WERI-Rb-1 (cell line): ENCODE measurements at places on chromosomes 3 and 15.
A peak's percentile ranks its signal among the peaks of the same experiment; 100 is the strongest.

DNA sequence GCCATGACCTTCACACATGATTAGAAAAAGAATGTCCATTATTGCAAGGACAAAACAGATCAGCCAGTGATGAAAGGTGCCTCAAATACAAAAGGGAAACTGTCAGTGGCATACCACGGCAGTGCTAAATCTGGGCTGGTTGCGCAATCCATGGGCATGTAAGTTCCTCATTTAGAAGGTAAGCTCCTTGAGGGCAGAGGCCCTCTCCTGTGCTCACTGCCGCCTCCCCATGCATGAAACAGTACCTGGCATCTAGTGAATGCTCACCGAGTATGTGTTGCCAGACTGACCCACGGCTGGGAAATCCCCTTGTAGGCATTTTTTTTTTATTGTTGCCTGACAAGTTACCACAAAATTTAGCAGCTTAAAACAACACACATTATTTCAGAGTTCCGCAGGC, 312.1 kb upstream of the CHRM5 start:
- no peak for DNase-seq

- DNase-seq: no peak
Observed at GRCh38 chr3:179526989-179527391, 35.7 kb upstream of the ACTL6A start.

DNA sequence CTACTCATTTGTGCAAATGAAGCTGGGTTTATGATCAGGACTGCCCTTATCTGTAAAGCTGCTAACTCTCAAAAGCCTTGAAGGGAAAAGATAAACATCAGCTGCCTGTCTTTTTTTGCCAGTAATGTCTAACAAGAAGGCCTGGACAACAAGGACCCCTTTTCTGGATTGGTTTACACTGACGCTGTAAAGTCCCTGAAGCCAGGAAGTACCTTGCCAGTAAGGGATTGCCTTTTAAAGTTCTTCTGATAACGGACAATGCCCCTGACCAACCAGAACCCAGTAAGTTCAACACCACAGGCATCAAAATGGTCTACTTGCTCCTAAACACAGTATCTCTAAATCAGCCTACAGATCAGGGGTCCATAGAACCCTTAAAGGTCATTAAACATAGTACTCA, 178.0 kb downstream of the PCCB start:
- DNase-seq: no peak

DNA sequence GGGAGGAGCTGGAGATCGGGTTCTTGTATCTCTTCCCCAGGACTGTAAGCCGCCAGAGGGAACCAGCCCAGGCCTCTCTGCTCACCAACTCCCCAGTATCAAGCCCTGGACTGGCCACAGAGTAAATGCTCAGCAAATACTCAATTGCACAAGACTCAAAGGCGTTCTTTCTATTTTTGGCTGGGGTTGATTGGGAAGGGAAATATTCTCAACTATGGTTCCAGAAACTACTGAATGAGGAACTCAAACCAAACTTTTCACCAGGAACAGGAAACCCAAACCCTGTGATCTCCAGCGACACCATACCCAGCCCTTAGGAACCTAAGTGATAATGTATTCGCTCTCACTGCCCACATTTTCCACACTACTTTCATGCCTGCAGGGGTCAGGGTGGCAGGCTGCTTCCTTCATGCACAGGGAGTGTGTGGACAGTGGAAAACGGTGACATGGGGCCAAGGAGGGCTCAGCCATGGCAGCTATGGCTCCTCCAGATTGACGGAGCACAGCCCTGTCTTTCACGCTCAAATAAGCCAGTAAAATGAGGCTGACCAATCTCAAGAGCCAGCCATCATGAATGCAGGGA, 124.7 kb upstream of the RAD18 start:
- DNase-seq: no peak

DNA sequence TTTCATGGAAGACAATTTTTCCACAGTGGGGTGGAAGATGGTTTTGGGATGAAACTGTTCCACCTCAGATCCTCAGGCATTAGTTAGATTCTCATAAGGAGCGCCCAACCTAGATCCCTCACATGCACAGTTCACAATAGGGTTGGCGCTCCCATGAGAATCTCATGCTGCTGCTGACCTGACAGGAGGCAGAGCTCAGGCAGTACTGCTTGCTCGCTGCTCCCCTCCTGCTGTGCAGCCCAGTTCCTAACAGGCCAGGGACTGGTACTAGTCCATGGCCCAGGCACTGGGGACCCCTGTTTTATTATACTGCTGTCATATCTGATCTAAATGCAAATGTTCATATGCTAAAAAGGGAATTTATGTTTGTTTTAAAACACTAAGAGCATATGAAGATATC, 9.8 kb upstream of the GRK7 start:
- DNase-seq: no peak

DNA sequence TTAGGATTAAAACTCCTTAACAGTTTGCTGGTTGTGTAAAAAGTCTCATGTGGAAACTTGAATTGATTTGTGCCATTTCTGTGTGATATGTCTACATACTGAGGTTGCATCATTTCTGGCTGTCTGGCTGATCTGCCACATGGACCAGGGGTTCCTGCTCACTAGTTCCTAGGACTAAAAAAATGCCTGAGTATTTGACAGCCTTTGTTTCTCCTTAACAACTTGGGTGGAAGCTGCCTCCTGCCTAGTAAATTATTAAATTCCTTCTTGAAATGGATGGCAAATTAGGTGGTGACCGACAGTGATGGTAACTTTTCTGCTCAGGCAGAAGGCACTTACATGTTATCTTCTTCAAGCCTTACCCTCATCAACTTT, 226.9 kb upstream of the MRPL3 start:
- no peak for DNase-seq

- DNase-seq: no peak
Observed at GRCh38 chr3:77063423-77063822, 23.5 kb downstream of the ROBO2 start.

- DNase-seq: no peak
Observed at GRCh38 chr3:66475386-66476020, 25.3 kb downstream of the LRIG1 start.

DNA sequence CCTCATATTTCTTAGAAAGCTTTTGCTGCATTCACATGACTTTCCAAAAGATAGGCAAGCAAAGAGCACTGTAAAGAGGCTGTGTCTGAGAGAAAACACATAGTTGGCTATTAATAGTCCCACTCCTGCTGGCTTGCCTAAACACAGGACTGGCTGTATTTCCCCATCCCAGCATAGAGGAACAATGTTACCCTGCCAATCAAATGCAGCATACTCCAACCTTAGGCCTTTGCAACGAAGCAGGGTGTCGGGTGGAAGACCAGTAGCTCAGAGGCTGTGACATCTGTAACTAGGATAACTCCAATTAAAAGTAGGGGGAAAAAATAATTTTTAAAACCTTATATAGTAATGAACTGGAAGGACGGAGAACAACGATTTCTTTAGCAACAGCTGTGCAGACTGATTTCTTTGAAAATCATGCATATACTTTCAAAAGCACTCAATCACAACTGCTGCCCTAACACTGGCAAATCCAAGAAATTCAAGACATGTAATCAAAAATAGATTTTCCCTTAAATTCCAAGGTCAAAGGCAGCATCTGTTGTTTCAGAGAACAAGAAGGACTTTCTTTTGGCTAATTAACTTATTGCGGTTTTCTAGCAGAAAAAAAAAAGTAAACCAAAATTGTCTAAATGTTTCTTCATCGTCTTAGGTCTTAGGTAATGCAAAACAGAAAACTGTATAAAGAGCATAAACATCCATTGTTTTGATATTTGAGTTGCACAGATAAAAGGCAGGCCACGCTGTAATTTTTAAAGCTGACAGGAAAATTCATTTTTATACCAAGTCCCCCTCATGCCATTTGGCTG, 139.3 kb downstream of the TNIK start:
- no peak for DNase-seq

DNA sequence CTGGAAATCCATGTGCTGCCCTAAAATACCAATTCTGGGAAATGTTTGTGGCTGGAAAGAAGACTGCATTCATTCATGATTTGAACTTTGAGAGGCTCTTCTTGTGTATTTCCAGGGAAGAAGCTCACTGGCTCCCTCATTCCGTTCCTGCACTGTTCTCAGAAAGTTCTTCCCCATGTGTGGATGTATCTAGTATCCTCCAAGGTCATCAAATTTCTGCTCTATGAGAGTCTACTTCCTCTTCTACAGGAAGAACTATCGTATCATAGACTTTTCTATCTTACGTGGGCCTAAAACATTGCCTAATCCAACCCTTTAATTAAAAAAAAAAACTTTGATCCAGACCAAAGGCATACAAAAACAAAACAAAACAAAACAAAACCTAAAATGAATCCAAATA, 2.9 kb downstream of the CCR3 start:
- DNase-seq: no peak

DNA sequence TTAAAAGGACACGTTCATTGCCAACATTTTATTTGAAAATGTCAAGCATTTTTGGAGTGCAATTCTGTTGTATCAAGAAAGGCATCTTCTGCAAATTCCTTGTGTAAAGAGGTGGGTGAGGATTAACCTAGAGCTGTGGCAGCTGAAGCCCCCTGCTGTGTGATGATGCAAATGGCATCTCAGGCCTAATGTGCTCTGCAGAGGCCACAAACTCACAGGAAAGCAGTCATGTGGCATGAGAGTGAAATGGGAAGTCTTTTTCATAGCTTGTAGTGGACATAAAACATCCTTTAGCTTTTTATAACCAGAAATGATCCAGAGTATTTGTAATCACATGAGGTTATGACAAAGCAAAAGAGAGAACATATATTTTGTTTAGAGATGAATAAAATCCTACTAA, 6.4 kb downstream of the CADM2 start:
- DNase-seq: peak; percentile 75

DNA sequence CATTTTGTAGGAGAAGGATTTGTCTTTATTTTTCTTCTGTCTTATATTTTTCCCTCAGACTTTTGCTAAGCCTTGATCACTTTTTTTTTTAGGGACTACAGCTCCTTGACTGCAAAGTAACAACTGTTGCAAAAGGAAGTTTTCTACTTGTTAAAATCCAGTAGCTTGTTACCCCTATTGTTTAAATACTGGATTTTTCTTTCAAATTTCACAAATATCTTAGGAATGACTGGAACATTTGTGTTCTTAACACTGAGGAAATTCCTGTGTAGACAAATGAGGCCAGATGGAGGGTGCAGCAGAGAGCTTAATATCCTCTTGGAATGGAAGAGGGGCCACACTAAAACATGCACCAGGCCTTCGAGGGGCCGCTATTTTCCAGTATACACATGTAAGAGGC, 3.2 kb upstream of the PGPEP1L start:
- DNase-seq: no peak

GRCh38 chr3:56867671-56868070, 65.9 kb upstream of the ARHGEF3 start:
- DNase-seq: no peak

- DNase-seq: peak; percentile 3
Observed at GRCh38 chr15:84387086-84387485, 151.5 kb downstream of the GOLGA6L4 start.

GRCh38 chr15:29127506-29128430, 141.9 kb downstream of the NSMCE3 start:
- no peak for DNase-seq

- no peak for DNase-seq
Observed at GRCh38 chr3:26967501-26967900, 344.9 kb downstream of the LRRC3B start.

- DNase-seq: no peak
Observed at GRCh38 chr3:78887029-78887428, 880.8 kb downstream of the ROBO1 start.

- no peak for DNase-seq
Observed at GRCh38 chr3:11636394-11636770, 7.3 kb downstream of the VGLL4 start.

DNA sequence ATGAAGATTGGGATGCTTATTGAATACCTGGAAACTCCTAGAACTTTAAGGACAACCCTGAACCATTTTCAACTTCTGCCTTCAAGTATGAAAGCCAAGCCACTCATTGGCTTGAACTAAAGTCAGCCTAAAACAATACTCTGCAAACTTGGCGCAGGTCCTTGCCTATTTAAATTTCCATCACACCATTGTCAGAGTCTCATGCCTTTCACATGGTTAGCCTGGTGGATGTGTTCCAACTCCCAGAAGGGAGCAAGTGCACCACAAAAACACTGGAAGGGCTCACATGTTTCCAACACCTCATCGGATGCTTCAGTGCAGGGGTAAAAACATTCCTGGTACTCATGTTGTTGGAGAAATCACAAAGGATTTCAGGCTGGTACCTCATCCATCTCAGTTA, 511.6 kb upstream of the MDFIC2 start:
- no peak for DNase-seq

DNA sequence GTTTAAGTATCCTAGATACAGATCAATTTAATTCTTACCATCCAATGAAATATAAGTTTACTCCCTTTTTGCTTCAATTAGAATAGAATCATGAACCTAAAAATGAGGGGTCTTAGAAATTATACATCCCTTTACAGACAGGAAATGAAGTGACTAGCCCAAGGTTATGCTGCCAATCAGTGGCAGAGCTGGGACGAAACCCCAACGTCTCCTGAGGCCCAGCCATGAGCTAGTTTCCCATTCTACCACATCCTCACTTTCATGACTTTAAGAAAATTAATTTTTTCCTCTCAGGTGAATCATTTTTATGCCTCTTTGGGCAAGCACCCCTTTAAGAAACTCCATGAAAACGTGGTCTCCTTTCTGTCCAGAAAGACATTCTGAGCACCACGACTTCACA, 11.2 kb downstream of the LRIG1 start:
- DNase-seq: no peak

DNA sequence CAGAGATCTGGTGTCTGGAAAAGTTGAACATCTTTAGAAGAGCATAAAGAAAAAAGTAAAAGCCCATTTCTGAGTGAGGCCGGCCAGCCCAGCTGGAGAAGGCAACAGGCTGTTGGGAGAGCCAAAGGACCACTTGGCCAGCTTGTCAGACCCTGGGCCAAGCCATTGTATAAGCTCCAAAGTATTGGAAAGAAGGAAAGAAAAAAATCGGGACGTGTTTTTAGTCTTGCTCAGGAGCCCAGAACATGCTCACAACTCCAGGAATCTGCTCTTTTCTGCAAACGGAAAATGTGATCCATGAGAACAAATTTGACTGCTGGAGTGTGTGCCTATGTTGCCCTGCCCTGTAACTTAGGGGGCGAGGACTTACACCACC, 10.4 kb upstream of the CLPX start:
- no peak for DNase-seq

DNA sequence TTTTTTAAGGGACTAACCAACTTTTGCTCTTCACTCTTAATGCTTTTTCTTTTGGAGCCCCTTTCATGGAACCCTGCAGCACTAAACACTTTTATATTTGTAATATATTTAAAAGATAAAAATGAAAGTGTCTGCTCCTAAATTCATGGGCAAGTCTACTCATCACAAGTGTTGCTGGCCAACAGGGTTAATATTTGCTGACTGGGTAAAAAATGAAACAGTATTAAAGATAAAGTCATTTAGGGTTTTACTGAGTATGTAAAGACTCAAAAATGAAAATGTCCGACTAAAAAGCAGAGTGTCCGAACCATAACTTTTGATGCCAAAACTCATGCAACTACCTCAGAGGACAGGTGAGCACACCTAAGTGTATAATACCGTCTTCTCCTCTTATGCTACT, 54.0 kb downstream of the MOBP start:
- DNase-seq: no peak

GRCh38 chr3:31178467-31178866, 284.0 kb upstream of the GADL1 start:
- DNase-seq: no peak

GRCh38 chr3:128322030-128323022, 144.4 kb downstream of the DNAJB8 start:
- DNase-seq: peak; percentile 57
